ENCODE measurements at places on chromosomes 2 and 18.

DNA sequence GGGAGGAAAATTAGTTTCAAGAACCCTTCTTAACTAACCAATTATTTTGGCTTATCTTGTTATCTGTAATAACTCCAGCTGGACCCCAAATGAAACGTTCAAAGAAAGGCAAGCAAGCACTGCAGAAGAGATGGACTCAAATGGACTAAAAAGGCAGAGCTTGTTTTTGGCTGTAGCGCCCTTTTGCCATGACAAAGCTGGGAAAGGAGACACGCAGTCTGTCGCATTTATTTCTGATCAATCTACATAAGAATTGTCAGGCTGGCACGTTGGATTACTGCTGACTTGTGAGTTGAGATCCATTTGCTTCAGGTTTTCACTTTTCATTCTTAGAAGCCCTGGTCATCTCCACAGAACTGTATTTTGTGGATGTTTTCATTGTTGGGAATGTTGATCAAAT is 402.9 kb downstream of the TMEM182 start:
- DNase-seq, result no peak

DNA sequence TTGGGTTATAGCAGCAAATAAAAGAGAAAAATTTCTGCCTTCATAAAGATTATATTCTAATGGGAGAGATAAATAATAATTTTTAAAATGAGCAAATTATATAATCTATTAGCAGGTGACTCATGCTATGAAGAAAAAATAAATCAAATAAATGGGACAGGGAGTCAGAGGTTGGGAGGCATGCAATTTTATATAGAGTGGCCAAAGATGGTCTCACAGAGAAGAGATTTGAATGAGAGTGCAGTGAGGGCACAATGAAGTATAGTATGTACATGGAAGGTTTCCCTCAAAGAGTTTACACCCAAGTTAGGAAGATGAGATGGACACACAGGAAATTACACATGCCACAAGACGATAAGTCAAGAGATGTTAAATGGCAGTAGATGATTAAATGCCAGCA is 369.4 kb downstream of the TXNL1 start:
- DNase-seq, result no peak

GRCh38 chr2:199994371-199994770 is 39.0 kb downstream of the MAIP1 start:
- DNase-seq, result no peak

GRCh38 chr2:74427551-74427950 is 6.0 kb downstream of the WDR54 start:
- no peak for DNase-seq

- DNase-seq, result no peak
These were observed 201.5 kb upstream of the ITGA4 start for GRCh38 chr2:181255651-181256050.

- no peak for DNase-seq
These were observed 60.5 kb downstream of the KLHL29 start for GRCh38 chr2:23445450-23445868.

GRCh38 chr2:239275044-239275685 is 125.7 kb downstream of the HDAC4 start:
- no peak for DNase-seq

DNA sequence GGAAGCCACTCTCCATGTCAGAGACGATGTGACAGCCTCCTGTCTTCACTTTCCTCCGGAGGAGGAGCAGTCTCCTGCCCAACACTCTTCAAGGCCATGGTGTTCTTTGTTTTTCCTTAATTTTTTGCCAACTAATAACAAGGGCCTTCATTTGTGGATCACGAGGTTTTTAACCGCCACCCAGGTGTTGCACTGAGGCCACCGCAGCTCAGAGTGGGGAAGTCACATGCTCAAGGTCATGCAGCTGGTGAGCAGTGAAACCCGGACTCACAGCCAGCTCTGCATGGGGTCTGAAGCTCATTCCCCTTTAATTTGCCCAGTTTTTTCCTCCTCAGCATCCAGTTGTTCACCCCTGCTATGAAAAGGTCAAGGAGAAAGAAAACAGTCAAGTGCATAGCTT is 19.6 kb downstream of the ENOSF1 start:
- no peak for DNase-seq

DNA sequence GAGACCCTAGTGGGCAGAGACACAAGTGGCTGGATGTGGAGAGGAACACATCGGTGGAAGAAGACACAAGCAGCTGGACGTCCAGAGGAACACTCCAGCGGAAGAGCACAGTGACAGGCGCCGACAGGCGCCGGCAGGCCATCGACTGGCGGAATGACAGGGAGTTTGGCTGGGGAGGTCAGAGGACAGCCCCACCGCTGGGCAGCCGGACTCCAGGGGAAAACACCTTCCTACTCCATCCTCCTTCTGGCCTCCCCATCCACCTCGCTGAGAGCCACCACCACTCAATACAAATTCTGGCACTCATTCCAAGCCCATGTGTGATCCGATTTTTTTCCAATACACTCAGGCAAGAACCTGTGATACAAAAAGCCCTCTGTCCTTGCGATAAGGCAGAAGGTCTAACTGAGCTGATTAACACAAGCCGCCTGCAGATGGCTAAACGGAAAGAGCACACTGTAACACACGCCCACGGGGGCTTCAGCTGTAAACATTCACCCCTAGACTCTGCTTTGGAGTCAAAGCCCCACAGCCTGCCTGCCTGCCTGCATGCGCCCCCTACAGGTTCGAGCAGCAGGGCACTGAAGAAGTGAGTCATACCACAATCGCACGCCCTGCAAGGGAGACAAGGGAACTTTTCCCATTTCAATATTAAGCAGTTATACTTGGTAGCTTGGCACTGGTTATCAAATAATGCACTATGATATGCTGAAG is 50.2 kb upstream of the LRP1B start:
- DNase-seq, result no peak

GRCh38 chr18:3664563-3665178 is 214.7 kb downstream of the TGIF1 start:
- DNase-seq, result peak; percentile 79

- no peak for DNase-seq
These were observed 96.8 kb downstream of the ADD2 start for GRCh38 chr2:70671092-70671675.

DNA sequence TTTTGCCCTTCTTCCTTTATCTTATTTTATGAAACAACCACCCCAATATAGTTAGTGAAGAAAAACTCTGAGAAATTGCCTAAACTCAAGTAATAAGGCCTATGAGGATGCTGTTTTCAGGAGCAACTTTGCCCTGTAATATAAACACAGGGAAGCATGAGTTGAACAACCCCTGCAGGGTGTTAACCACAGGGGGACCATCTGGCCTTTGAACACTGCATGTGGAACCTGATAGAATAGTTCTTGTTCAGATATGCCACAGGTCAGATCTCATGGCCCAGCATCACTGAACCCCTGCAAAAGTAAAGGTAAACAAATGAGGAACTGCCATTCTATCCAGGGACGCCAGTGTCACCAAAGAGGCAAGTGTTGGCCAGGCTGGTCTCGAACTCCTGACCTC is 82.6 kb downstream of the MAPK4 start:
- no peak for DNase-seq

- no peak for DNase-seq
These were observed 56.3 kb downstream of the TNFRSF11A start for GRCh38 chr18:62381373-62381772.

DNA sequence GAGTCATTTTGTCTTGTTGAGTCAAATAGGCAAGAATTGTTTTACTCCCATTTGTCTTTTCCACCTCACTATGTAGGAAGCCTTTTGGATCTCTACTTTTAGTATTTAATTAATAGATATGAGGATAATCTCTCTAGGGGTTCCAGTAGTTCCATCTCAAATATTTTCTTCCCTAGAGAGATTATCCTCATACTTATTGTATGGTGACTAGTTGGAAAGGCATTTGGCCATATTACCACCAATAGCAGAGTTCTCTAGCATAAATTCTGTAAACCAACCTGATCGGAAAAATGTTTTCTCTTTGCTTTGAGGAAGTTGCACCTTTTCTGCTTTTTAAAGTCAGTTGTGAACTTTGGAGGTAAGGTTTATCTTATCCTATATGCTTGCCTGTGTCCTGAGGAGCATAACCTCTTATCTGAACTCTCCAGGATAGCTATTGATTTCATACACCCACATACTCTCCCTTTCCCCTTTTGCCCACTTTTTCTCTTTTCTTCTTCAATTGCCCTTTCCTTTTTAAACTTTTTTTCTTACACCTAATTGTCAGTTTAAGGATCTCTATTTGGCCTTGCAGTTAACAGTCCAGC is 100.8 kb downstream of the GALNT1 start:
- DNase-seq, result no peak

- DNase-seq, result no peak
These were observed 522.0 kb downstream of the SPAG16 start for GRCh38 chr2:213806125-213806726.

DNA sequence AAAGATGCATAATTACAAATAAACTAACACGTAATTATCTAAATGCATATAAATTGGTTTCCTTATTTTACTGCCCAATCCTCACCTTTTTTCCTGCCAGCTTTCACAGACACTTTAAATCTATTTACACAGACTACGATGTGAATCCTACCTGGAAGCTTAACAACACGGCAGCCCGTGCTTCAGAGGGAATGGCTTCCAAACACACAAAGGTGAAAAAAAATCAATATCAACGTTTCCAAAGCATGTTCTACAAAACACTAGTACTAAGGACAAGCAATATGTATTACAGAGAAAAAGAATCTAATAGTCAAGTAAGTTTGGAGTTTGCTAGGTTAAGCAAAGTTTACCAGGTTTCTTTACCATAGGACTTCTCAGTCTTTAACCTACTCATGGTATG is 4.4 kb downstream of the MAP4K3 start:
- DNase-seq, result no peak

- DNase-seq, result no peak
These were observed 106.9 kb downstream of the ROCK1 start for GRCh38 chr18:21004726-21005125.

DNA sequence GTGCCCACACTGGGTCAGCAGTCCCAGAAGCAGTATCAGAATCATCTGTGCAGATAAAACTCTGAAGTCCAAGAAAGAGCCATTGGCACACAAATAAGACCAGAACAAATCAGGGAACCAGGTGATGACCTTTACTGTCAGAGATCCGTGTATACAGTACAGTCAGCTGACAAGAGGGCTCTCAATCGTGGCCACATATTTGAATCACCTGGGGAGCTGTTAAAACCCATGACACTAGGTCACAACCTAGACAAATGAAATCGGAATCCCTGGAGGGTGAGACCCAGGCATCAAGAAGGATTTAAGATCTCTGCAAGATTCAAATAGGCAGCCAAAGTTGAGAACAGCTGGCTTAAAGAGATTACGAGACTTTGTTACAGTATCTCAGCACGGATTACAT is 807.1 kb downstream of the RNF144A start:
- DNase-seq, result no peak

GRCh38 chr2:148479398-148479797 is 165.2 kb upstream of the EPC2 start:
- DNase-seq, result no peak

GRCh38 chr2:134420920-134421319 is 167.0 kb downstream of the MGAT5 start:
- DNase-seq, result no peak

DNA sequence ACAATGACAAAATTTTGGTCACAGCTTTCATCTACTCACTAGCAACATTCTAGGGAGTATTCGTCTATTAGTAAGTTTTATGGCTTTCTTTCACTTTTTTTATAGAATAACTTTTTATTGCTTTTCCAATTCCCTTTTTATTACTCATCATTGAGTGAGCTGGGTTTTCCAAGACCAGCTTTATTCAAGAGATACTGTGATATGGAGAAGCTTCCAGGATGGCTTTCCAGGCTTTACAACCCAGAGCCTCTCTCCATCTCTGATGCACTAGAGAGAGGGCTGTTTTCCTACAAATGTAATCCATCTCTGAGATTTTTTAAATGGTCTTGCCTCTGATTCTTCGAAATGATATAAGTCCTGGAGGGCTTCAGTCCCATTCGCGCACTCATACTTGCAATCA is 118.3 kb downstream of the LDLRAD4 start:
- no peak for DNase-seq

DNA sequence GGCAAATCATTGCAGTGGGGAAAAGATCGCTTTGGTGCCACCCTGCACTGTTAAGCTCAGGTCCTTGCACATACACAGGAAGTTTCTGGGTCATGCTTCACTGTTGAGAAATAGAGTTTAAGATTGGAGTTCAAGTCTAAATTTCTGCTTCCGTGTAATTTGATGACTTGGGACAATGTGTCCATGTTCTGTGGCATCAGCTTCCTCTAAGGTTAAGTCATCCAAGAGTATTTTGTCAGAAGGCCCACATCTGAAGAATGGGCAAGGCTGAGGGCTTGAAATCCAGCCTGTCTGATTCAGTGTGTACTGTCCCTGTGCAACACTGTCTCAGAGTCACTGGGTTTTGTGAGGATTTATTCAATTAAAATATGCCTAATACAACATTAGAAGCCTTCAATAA is 880.7 kb downstream of the SUCLG1 start:
- DNase-seq, result no peak

DNA sequence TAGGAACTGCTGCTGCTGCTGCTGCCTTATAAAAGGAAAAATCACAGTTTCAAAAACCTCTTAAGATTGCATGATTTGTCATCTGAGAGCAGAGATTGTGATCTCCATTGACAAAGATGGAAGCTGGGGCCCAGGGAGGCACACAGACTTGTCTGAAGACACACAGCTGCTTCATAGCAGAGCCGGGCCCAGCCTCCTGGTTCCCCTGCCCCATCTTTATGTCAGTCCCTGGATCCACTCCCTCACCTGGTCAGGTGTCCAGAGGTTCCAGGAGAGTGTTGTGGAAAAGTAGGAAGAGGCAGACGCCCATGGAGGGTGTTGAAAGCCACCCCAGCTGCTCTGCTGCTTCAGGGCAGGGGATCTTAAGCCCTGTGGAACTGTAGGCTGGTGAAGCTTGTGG is 20.0 kb downstream of the STEAP3 start:
- DNase-seq, result no peak

- no peak for DNase-seq
These were observed 73.9 kb upstream of the TAF1B start for GRCh38 chr2:9769171-9770005.

DNA sequence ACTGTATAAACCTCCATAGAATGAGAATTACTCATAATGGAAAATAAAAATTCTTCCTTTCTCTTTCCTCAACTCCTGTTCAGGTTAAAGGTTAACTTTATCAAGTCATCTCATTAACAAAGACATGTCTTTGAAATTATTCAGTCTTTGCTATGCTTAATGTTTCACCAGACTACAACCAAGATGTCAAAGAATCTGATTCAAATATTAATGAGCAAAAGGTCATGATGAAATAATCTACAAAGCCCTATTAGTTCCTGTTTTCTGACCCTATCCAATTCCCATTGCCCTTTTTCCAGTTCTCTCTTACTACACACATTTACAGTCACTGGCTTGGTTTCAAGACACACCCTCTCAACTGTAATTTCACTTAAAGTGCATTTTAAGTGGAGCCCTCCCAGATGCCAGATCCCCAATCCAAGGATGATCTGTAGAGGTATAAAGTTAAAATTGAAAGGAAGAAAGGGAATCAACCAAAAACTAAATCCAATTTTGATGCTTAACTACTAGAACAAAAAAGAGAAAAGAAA is 246.9 kb upstream of the CYP26B1 start:
- DNase-seq, result no peak
